AG20443 (cell line): ENCODE measurements at places on chromosomes 7 and 10.

- peak; percentile 73 for DNase-seq
Measured at GRCh38 chr10:97640868-97641811, 669 bp downstream of the PI4K2A start.

DNA sequence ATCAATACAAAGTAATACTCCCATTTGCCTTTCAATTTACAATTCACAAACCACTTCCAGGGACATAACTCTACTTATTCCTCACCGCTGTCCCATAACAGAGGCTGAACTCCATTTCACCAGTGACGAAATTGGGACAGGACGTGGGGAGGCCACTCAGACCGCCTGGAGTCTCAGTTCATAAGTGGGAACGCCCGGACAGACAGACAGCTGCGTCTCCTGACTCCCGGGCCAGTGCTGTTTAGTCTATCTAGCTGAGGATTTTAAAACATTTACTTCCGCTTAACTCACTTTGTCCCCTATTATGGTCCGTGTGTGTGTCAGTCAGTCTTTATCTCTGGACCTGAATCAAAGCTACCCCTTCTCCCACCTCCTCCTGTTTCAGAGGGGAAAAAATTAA is 67.4 kb upstream of the ZNF438 start:
- DNase-seq: no peak

DNA sequence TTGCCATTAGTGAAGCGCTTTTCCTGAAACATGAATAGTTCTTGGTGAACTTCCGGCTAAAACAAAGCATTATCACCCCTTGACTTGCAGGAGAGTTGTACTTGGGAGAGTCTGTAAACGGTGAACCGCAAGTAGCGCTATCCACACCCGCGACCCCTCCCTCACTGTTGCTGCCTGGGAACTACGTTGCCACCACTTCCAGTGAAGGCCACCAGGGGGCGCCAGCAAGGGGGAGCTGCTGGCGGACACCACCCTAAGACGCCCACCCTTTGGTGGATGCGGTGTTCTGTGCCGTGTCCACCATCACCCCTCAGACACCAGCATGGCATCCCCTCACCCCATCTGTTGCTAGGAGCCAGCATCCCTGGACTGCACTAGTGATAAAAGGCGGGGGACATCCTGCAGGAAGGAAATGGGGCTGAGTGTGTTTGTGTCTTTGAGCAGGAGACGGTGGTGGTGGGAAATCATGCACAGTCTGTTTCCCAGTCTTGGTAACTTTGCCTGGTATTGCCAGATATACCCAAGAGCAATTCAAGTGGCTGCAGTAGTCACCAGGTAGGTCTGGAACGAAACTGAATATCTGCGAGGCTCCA is 298.2 kb downstream of the FRMD4A start:
- peak; percentile 47 for DNase-seq

GRCh38 chr7:145293228-145293701 is 457.4 kb upstream of the TPK1 start:
- no peak for DNase-seq

DNA sequence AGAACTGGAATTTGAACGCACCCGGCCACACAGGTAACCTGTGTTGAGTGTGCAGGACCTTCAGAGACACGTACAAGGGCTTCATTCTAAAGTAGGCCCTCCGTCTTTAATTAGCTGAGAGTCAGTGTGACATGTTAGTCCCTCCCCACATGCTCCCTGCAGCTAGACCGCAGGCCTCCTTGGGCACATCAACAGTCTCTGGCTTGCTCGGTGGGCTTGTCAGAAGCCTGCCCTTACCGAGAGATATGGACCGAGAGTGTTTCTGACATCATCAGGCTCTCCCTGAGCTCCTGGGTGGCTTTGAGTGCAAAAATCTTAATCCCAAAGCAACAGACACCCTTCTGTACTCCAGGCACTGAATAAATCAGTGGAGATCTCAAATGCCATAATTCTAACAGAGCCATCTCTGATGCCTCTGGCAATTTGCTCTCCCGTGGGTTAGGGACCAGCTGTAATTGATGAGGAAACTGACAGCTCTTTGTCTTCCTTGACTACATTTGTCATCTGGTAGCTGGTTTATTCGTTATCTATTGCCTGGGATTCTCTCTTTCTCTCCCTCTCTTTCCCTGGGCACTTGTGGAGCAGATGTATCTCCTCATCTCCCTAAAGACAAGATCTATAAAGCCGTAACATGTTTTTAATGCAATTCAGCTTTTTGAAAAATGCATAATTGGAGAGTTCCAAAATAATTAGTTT is 850.6 kb downstream of the TYW1 start:
- DNase-seq: no peak

DNA sequence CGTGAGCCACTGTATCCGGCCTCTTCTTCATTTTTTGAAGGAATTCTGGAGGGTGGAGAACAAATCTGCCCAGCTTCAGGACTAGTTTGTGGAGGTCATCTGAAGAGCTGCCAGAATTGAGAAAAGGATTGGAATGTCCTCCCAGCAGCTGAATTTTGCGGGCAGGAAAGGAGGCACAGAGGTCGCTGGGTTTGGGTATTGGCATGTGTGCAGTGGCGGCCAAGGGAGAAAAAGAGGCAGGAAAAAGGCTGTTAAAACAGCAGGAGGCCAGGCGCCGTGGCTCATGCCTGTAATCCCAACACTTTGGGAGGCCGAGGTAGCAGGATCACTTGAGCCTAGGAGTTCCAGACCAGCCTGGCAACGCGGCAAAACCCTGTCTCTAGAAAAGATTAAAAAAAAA is 80.4 kb downstream of the HIP1 start:
- DNase-seq: no peak

- no peak for DNase-seq
Measured at GRCh38 chr7:40489844-40490602, 355.2 kb downstream of the SUGCT start.

- peak; percentile 67 for DNase-seq
Measured at GRCh38 chr10:4527281-4527970, 298.6 kb upstream of the AKR1E2 start.

DNA sequence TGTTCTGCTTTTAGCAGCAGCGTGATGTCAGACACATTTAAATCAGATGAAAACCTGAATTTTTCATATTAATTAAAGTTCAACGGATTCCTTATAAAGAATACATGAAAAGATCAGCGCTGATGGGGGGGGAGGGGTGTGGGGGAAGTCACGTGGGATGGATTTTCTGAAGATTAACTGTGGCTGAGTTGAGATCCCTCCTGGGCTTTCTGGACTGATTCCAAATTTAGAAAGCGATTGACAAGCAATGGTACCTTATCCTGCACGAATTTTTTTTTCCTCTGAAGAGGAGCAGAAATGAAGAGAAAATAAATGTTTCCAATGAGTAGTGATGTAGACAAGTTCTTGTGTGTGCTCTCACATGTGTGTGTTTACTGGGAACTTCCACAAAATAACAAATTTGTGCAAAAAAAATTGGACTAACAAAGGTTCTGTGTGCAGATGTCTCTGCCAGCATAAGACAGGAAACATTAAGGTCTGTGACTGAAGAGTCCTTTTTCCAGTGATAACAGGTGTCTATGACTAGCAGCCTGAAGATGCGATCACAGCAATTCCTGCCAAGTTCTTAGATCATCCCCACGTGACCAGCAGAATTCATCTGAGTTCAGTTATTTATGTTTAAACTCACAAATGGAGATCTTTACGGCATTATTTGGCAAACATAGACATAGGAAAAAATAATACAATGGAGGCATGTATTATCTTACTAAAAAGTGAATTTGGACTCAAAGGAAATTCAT is 585.2 kb upstream of the CELF2 start:
- DNase-seq: no peak

DNA sequence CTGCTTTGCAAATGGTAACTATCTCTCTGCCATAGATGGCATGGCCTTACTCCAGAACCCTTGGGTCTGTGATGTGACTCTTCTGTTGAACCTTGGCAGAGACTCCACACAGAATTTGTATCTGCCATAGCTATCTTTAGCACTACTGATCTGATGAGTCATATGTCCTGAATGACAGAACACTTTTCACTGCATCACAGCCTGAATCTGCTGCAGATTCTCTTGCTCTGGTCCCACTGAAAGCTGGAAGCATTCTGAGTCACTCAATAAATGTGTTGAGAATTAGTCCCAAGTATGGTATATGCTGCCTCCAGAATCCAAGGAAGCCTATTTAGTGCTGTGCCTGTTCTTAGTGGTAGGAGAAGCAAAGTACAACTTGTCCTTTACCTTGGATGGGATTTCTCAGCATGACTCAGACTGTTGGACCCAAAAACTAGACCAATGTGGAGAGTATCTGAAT is 39.5 kb upstream of the ANKRD1 start:
- peak; percentile 66 for DNase-seq

DNA sequence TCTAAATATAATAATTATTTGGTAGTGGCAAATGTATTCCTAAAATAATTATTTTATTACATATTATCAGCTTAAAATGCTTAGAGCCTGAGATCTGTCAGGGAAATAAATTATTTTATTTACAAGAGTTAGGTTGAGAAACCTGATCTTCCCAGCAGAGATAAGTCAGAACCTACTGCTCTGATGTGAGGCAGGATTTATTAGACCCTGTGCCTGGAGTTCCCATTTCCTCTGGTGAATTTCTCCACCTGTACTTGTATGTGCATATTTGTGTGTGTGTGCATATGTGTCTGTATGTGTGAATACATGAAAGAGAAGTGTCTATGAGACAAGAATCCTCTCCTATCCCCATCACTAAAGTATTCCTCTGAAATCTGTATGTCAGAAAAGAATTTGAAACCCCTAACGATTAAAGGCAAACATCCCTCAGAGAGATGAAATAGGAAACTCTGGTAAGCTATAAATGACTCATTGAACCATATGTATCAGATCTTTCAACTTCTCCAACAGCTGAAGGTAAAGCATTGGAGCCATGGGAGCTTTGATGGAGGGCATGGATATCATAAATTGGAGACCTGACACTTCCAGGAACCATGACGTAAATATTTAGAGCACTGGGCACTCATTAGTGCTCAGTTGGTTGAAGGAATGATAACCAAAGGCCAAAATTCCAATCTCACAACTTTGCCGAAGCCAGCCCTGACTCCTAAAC is 190.9 kb downstream of the XPNPEP1 start:
- DNase-seq: no peak

DNA sequence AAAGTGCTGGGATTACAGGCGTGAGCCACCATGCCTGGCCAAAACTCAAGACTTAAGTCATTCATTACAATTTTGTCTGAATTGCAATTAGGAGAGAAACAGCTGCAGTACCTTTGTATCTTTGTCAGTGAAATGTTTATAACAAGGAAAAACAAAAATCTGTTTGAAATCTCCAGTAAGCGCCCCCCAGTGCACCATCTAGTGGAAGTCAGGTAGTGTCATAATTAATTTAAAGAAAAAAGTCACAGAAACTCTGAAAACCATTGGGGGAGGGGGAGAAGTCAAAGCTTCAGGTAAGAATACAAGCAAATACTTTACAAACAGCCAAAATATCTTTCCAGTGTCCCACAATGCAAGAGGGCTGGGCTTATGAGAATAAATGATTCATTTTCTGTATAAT is 2.8 kb downstream of the MPP7 start:
- DNase-seq: no peak

GRCh38 chr7:127782075-127782474 is 130.1 kb downstream of the SND1 start:
- DNase-seq: no peak
